G401 (cell line): ENCODE measurements at places on chromosomes 13 and 19.

GRCh38 chr19:40974633-40975037 lies 16.4 kb upstream of the CYP2B6 start:
- DNase-seq, result peak; percentile 26

- DNase-seq, result no peak
Measured at GRCh38 chr13:39149896-39150295, 111.6 kb downstream of the NHLRC3 start.

DNA sequence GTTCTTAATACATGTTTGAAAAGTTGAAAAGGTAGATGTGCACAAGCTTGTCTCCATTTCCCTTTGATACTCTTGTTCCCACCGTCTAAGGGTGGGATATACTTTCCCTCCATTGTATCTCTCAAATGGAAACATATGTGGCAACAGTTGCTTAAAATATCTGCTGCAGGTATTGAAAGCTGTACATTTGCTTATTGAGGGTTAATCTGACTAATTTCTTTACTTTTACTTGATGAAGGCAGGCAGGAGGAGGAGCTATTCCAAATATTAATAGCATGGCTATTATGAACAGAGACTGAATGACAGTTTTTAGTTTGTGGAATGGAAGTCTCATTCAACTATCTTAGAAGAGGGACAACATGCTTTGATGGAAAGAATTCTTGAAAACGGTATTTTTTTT lies 103.8 kb downstream of the SLC10A2 start:
- no peak for DNase-seq

- no peak for DNase-seq
Measured at GRCh38 chr13:93361703-93362102, 135.1 kb downstream of the GPC6 start.

DNA sequence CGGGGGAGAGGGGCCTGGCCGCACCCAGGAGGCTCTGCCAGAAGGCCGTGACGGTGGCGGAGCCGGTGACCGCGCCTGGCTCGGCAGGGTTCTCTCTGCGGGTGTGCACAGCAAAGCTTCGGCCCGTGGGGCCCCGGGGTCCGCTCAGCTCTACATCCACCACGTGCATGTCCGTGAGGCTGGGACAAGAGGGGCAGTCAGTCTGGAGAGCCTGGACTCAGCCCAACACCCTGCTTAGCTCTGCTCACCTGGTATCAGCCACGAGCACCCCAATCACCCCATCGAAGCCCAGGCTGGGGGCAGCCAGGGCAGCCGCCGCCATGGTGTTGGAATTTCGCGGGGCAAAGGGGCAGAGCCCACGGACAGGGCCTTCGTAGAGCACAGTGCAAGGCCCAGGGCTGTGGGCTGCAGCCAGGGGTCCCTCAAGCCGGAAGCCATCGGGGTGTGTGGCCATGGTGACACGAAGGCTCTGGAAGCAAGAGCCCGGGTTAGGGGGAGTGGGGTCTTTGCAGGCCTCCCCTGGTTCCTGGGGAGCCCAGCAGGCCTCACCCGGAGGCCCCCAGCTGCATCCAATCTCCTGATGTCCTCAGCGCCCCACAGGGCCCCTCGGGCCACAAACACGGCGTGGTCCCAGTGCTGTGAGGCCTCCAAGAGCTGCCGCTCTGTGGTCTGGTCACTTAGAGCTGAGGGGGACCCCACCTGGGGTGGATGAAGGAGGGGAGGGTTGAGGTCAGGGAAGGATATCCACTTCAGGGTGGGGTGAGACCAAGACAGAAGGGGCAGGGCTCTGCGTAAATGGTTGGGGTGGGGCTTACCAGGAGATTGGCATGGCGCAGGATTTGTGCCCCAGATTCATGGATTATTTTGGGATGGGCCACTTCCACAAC lies 1.4 kb downstream of the ASPDH start:
- peak; percentile 63 for DNase-seq
